Right ventricle myocardium inferior (tissue), 1 donor: ENCODE measurements at places on chromosomes 5 and 9.

DNA sequence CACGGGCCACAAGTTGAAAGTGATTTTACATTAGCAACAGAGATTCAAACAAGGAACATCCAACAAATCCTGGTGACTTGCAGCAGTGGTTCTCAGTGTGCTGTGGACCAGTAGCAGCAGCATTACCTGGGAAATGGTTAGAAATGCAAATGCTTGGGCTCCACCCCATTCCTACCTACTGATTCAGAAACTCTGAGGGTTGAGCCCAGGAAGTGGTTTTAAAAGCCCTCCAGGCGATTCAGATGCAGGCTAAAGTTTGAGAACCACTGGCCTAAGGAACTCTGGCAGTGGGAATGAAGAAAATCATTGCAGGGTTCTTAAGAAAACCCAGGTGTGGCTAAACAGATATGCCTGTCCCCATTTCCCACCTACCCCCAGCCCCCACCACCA lies 398.8 kb downstream of the ENC1 start:
- DNase-seq: no peak

DNA sequence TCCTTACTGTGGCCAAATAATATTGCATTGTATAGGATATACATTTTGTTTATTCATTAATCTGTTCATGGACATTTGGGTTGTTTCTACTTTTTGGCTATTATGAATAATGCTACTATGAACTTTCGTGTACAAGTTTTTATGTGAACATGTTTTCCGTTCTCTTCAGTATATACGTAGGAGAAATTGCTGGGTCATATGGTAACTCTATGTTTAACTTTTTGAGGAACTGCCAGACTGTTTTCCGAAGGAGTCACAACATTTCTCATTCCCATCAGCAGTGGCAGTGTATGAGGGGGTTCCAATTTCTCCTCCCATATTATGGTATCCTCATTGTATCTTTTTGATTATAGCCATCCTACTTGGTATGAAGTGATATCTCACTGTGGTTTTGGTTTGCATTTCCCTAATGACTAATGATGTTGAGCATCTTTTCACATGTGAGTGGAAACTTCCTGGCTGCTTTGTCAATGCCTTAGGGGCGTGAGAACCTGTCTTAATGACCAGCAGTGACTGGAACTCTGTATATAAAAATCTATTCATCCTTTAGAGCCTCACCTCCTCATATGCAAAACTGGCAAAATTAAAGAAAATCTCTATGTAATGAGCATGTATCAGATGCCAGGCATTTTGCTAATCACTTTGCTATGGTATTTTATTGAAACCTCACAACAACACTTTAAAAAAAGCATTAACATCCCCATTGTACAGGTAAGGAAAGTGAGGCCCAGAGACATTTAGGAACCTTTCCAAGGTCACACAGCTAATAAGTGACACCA lies 47.8 kb upstream of the TGFBR1 start:
- no peak for DNase-seq

- no peak for DNase-seq
Observed at GRCh38 chr5:15601274-15601673, 101.3 kb downstream of the FBXL7 start.

DNA sequence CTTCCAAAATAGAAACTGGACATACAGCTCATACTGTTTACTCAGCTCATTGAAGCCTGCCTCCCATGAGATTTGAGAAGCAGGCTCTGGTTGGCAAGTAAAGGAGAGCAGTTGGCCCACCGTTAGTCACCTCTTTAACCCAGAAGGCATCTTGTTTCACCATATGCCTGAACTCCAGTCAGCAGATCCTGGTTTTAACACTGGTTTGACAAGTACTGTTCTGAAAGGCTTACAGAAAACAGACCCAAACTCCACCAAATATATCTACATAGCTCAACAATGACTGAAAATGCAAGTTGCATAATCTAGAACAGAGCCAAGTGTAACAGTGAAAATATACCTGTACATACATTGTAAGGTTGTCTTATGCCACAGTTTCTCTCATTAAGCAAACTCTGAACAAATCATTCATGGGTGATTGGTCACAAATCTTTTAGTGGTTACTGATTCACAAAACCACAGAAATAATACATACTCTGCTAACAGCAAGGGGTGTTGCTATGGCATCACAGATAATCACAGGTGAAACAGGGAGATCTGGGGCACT lies 198.8 kb downstream of the BNC2 start:
- no peak for DNase-seq

- DNase-seq: no peak
Observed at GRCh38 chr9:26426551-26427131, 466.0 kb downstream of the CAAP1 start.

- no peak for DNase-seq
Observed at GRCh38 chr9:106945727-106946660, 83.0 kb downstream of the ZNF462 start.

DNA sequence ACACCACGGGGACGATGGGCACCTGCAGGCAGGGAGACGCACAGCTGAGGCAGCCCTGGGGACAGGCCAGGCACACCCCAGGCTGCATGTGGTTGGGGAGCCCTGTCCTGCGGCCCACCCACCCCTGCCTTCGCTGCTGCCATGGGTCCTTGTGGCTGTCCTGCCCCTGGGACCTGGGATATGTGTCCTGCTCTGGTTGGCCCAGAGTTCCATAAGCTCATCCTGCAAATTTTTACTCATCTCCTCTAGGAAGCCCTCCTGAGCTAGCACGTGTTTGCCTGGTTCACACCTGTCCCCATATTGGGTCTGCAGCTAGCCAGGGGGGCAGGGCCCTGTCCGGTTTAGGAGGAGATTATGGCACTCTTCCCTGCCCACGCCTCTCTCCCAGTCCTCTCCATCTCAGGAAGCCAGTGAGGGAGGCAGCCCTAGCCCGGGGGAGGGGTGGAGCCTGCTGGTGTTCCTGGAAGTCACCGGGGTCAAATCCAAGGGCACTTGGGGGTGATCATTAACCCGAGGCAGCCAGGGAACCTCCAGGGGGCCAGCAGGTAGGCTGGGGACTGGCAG lies 12.2 kb downstream of the EGFL7 start:
- DNase-seq: no peak
